ENCODE measurements at places on chromosomes 7 and 10.

GRCh38 chr7:64515781-64516180, 47.1 kb downstream of the ZNF680 start:
- DNase-seq: no peak

DNA sequence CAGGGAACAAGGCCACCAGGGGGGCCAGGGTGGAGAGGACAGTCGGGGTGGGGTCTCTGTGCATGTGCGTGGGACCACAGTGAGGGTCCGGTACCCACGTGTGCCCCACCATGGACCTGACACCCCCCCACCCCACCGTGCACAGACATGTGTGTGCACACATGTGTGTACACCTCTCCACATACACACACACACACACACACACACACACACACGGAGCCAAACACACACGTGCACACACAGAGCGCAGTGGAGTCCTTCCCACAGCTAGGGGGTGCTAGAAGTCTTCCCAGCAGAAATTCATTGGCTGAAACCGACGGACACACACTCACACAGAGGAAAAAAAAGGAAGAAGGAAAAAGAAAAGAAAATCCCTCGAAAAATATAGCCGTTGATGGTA, 42.8 kb upstream of the GNA12 start:
- peak; percentile 58 for DNase-seq

GRCh38 chr7:31058122-31058521, 6.0 kb downstream of the ADCYAP1R1 start:
- DNase-seq: no peak

GRCh38 chr10:43078175-43078985, 1.5 kb downstream of the RET start:
- DNase-seq: no peak

DNA sequence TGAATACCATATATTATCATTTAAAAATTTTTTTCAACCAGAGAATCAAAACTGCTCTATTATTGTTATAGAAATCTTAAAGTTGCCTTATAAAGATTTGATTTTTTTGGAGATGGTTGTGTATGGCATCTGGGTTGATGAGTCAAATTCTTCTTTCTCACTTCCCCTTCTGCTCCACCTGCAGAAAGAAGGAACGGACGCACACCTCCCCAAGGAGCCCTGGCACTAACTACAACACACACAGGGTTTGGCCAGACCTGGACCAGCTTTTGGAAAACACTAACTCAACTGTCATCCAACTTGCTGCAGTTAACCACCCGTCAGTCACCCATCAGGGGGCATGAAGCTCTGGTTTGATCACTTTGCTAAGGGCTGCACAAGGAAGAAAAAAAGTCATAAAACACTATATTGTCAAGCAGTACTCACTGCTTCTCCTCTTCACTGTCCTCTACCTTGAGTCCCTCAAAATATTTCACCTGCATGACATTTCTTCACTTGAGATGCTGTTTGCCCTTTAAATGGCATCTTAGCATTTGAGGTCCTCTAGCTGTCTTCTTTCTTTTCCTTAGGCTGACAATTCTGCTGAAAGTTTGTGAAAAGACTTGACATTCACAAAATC, 266.7 kb upstream of the PHF14 start:
- no peak for DNase-seq

GRCh38 chr10:8235253-8236027, 181.0 kb downstream of the GATA3 start:
- DNase-seq: no peak

GRCh38 chr7:157320608-157320980, 16.2 kb upstream of the DNAJB6 start:
- DNase-seq: peak; percentile 60

GRCh38 chr7:121744877-121745276, 128.1 kb upstream of the PTPRZ1 start:
- DNase-seq: no peak

GRCh38 chr10:24483701-24484100, 240.0 kb downstream of the ARHGAP21 start:
- peak; percentile 13 for DNase-seq

- DNase-seq: peak; percentile 59
These were observed 143.1 kb upstream of the STK17A start for GRCh38 chr7:43439631-43440401.

DNA sequence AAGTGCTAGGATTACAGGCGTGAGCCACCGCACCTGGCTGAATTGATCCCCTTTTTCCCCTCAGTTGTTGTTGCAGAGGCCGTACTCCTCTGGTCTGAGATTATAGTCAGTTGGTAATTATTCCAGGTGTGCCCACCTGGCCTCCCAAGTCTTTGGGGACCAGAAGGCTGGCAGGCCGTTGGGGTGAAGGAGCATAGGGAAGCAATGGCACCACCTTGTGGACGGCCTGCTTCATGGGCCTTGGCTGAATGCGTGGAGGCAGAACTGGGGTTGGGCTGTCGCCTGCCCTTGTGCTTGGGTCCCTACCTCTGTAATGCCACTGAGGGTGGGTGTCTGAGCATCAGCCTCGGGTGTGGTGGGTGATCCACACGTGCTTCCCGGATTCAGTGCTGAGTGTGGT, 125.7 kb downstream of the RGS10 start:
- peak; percentile 67 for DNase-seq

- no peak for DNase-seq
These were observed 22.0 kb upstream of the SLC26A4 start for GRCh38 chr7:107638594-107638993.

DNA sequence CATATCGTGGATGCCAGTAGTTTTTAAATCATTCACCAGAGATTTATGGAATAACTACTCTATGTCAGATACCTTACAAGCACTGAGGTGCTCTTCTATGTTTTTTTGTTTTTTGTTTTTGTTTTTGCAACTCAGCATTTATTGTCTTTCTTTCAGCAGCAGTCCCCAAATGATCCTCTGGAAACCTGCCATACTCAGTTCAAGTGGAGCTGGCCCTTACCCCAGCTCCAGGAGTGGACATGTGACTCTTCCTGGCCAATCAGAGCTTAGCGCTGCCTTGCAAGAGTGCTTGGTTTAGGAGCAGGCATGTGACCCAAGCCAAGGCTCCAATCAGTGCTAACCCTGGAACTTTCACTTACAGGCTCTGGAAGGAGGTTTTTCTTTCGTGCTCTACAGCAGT, 356.6 kb upstream of the ZMIZ1 start:
- DNase-seq: no peak

DNA sequence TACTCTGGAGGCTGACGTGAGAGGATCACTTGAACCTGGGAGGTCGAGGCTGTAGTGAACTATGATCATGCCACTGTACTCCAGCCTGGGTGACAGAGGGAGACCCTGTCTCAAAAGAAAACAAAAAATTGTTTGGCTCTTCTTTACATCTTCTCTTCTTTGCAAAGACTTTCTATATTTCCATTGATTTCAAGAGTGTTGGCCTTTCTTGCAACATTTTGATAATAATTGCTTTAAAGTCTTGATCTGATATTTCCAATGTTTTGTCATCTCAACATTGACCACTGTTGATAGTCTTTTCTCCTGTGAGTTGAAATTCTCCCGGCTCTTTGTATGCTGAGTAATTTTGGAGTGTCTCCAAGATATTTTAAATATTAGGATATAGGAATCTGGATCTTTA, 17.8 kb upstream of the CLDN4 start:
- DNase-seq: no peak

DNA sequence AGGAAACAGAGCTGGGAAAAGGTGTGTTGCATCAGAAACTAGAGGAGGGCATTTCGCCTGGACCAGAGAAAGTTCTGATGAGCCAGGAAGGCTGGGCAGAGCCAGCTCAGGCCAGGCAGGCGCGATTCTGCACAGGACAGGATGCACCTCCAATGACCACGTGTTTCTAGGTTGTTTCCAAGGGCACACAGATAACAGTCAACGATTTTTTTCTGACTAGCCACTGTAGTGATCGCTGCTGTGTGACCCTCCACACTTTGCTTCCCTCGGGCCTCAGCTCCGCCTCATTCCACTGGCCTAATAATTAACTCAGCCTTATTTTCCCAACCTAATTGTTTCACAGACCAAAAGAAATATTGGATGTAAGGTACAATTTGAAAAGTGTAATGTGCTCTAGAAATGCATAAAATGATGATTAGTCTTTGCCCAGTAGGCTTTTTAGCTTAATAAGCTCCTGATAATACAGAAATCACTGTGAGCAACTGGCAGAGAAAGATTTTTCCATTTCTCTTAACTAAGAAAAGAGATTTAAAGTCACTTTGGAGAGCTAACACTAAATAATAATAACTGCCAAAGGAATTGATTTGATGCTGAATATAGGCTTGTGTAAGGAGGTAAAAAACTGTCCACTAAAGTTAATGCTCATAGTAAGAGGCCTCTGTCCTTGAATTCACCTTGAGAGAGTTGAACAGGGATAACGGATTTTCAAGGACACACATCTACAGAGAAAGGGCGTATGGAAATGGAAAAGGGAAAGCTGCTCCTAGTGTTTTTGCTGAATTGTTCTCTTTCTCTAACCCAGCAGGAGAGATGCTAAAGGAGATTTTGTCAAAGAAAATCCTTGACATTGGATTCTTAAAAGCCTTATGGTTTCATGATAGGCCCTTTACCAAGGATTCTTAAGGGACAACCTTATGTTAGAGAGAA, 291.0 kb upstream of the C7orf33 start:
- no peak for DNase-seq

- no peak for DNase-seq
These were observed 5.4 kb downstream of the SAP25 start for GRCh38 chr7:100568176-100568895.

DNA sequence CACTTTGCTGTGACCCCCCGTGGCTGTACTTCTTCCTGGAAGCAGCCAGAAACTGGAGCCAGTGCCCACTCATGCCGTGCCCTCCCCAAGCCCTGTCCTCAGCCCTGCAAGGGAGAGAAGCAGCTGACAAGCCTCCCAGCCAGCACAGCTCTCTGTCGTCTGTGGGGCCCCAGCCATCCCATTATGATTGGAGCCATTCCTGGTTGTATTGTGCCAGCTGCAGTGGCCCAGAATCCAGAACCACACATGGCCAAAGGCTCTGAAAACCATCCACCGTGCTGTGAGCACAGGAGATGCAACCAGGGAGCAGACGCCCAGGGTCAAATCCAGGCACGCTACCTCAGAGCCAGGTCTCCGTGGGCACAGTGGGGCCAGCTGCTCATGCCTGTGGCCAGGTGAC, 18.7 kb downstream of the GRID2IP start:
- no peak for DNase-seq

- no peak for DNase-seq
These were observed 21.3 kb downstream of the CALML3 start for GRCh38 chr10:5545778-5546710.

GRCh38 chr7:106542550-106543220, 118.3 kb downstream of the CCDC71L start:
- peak; percentile 40 for DNase-seq

- DNase-seq: no peak
These were observed 52.5 kb downstream of the SCRN1 start for GRCh38 chr7:29937132-29937531.

GRCh38 chr7:4729266-4729665, 46.2 kb upstream of the AP5Z1 start:
- no peak for DNase-seq

- no peak for DNase-seq
These were observed 101.9 kb upstream of the LAMB4 start for GRCh38 chr7:108232076-108232475.

DNA sequence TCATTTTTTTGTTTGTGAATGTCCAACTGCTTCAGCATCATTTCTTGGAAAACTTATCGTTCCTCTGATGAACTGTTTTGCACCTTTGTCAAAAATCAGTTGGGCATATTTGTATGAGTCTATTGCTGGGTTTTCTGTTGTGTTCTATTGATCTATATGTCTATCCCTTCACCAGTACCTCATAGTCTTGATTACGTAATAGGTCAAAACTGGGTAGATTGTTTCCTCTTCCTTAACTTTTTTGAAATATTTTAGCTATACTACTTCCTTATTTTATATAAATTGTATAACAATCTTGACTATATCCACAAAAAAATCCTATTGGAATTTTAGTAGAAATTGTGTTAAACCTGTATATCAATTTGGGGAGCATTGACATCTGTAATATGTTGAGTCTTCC, 104.1 kb upstream of the PALS2 start:
- DNase-seq: no peak

- no peak for DNase-seq
These were observed 25.5 kb downstream of the VOPP1 start for GRCh38 chr7:55546814-55547213.

- DNase-seq: no peak
These were observed 291.6 kb upstream of the CELF2 start for GRCh38 chr10:10726101-10726500.

DNA sequence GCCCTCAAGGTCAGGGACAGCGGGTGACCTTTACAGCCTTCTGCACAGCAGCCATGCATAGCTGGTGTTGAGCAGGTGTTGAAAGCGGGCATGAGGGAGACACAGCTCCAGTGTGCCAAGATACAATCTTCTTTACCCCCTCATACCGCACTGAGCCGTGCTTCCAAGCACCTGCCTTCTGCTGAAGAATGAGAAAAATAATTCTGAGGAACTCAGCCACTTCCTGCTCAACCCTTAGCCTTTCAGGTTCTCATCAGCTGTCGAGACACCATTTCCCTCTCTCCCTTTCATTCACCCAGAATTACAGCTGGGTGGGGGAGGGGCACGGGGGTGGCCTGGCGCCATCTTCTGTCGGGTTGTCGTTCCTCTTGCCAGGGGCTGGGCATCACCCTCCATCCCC, 58.6 kb downstream of the COL13A1 start:
- DNase-seq: no peak

- DNase-seq: no peak
These were observed 104.3 kb downstream of the AHR start for GRCh38 chr7:17402628-17403278.

DNA sequence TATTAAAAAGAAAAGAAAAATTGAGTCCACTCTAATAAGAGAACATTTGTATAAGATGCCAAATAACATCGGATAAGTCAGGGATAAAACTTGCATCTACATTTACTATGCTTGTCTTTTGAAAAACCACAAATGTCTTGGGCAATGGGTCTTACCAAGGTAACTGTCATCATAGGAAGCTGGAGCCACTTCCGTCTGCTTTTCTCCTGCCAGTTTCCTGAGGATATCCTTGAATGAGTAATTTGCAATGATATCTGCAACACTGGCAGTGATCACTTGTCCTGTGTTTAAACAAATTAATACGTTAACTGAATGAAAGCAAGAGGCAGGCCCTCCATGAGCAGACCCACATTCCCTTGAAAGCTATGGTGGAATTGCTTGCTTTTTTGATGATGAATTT, 47.3 kb downstream of the ITGA8 start:
- DNase-seq: no peak

DNA sequence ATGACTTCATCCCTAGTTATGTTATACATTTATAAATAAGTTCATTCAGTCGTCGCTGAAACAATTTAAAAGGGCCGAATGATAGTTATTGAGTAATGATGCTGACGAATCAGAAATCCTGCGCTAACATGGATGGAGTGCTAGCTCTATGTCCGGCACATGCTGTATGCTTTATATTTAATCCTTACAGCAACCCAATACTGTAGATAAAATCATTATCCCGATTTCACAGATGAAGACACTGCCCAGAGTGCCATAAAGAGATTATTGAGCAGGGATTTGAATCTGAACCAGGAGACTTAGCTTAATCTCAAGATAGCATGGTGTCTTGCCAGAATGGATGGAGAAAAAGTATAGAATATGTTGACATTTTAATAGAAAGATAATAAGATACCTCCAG, 1.1 kb upstream of the ICA1 start:
- DNase-seq: no peak

GRCh38 chr7:18027628-18028027, at the start of gene PRPS1L1:
TSS of gene PRPS1L1 (minus strand) at chr7:18027846.
- DNase-seq: no peak
